ENCODE measurements at places on chromosomes 1 and 21.

DNA sequence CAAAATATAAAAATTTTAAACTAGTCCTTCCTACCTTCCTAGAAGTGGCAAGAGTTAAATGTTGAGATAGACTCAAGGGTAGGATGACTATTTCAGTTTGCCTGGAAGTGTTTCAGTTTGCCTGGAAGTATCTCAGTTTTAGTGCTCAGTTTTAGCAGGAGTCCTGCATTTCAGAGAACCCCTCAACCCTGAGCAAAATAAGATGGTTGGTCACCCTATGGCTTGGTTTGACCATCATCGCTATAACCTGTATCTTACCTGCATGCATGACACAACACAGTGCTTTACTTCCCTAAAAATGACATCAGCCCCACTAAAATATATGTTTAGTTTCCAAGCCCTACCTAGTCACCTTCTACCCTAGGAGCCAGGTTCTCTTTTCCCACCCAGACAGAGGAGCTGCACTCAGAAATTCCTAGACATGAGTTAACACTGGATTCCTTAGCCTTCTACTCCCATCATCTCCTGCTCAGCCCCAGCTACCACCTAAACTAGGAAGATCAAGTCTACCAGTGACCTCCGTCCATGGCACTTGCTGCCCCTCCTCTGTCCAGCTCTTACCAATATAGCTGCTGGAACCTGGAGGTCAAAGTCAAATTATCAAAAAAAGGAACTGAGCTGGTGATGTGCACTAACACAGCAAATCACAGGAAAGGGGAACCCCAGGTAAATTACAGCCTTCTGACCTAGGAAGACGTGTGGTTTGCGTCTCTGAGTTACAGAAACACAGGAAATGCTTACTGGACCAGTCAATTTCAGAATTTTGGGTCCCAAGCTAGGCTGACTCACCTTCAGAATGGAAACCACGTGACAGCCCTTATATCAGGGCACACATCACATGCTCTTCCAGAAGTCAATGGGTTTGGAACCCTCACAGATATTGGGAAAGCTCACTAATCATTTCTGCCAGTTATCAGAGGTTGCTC, 2.2 kb upstream of the G0S2 start:
- no peak for DNase-seq

- DNase-seq = no peak
These were observed 195.3 kb downstream of the C1orf94 start for GRCh38 chr1:34371829-34372532.

- DNase-seq = no peak
These were observed 21.3 kb downstream of the MRPL37 start for GRCh38 chr1:54221113-54221834.

DNA sequence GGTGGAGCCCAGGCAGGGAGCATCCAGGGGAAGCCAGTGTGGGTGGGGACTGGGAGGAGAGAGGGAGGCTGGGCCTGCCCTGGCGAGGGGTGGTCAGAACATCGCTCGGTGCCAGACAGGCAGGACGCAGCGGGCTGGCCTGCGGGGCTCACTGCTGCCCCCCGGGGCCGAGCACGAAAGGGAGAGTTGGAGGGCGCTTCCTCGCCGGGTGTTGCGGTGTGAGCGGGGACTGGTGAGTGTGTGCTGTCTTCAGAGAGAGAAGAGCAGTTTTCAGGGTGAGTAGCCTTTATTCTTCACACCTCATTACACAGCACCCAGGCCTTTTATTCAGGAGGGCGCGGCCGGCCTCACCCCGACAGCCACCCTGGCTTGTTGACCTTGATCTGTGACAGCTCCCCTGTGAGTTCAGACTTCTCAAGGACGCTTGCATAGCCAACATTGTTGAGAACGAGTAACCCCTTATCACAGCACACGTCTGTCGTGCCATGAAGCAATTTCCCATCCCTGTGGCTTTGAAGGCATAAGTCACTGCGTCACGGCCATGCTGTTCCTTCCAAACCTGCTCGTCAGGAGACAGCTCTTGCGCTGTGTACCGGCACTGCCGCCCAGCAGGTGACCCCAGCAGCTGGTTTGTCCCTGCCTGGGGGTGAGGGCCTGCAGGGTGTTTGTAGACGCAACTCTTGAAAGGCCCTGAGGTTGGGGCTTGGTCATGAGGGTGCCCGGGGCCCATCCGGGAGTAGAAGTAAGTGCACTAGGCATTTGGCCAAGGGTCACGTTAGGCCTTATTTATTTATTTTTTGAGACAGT, 54.6 kb downstream of the PRKCZ start:
- DNase-seq = no peak

DNA sequence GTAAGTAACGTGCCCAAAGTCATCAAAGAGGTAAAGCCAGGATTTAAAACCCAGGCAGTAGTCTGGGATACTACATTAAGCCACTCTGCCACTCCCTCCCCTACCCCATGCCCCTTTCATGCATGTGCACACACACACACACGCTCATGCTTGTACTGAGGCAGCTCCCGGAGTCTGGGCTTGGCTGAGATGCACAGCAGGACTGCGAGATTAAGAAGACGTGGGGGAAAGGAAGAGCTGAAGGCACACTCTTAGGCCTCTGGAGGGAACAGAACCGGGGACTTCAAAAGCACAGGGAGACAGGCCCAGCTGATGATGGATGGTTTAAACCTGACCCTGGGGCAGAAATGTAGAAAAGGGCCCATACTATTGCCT, 98.3 kb downstream of the GLIS1 start:
- DNase-seq = peak; percentile 33

DNA sequence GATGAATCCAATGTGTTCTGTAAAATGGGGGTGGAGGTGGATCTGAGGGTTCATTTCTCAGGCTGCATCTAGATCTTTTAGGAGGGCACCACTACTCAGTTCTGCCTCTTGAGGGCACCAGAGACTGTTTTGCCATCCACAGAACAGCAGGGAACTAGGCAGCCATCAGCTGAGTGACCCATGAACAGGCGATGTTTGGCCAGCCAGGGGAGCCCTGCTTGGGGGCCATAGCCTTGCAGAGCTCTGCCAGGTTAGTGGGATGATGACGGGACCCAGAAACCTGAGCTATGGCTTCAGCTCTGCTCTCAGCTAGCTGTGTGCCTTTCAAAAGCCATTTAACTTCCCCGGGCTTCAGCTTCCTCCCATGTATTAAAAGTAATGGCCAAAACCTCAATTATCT, 13.4 kb upstream of the NOS1AP start:
- DNase-seq = peak; percentile 54

DNA sequence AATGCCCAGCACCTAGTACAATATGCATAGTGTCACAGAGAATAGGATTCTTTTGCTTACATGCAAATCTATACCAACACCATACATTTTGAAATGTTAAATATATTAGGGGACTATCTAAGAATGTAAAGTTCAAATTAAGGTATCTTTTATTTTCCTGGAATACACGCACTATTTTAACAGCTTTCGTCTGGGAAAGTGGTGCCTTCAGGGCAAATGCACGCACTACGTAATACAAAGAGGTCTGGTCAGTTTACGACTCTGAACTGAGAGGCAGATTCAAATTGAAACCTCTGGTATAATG, 931 bp downstream of the FUBP1 start:
- no peak for DNase-seq

DNA sequence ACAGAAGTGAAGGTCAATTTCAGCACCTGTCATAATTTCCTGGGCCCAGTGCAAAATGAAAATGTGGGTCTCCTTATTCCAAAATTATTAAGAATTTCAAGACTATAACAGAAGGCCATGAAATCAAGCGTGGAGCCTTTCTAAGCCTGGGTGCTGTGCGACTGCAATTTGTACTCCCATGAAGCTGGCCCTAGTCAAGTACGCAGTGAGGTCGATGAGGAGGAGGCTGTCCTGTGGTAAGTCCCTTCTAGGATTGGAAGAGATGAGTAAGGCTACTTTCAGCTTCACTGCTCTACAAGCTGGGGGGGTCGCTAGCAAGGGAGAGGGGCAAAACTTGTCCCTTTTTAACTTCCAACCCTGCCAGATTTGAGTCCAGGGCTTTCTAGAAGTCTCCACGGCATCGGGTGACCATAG, 410 bp upstream of the NUDC start:
- DNase-seq = no peak

- DNase-seq = no peak
These were observed 201.3 kb downstream of the MRPL39 start for GRCh38 chr21:25405984-25406383.

GRCh38 chr1:211832661-211833060, 2.1 kb upstream of the LPGAT1 start:
- peak; percentile 43 for DNase-seq

- no peak for DNase-seq
These were observed 10.7 kb downstream of the KCNA10 start for GRCh38 chr1:110508028-110508940.

DNA sequence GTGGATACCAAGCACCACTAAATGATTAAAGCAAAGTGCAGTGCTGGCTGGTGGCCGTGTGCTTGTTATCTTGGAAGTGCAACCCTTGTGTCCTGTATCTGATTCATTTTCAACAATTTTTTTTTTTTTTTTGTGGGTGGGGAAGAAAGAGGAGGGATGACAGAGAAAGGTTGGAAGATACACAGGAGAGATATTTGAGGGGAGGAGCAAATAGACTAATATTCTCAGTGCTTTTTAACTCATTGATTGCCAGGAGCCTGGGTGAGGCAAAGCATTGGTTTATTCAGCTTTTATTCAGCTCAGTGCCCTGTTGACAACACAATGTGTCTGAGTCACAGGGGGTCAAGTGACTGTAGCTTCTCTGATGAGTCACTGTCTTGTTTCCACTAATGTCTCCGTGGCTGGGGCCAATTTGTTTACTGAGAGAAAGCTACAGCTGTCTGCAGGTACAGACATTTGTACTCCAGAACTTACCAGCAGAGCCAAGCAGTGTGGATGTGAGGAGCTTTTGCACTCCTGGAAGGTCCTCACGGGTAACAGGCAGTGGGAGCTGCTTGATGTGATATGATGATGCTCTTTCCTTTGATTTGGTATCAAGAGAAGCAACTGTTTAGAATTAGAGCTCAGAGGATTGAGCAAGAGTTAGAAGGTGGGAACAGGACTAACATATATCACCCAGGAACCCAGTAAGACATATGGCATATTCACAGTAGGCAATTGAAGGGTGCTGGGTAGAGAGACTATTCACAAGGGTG, 23.6 kb upstream of the DNM3 start:
- peak; percentile 3 for DNase-seq

DNA sequence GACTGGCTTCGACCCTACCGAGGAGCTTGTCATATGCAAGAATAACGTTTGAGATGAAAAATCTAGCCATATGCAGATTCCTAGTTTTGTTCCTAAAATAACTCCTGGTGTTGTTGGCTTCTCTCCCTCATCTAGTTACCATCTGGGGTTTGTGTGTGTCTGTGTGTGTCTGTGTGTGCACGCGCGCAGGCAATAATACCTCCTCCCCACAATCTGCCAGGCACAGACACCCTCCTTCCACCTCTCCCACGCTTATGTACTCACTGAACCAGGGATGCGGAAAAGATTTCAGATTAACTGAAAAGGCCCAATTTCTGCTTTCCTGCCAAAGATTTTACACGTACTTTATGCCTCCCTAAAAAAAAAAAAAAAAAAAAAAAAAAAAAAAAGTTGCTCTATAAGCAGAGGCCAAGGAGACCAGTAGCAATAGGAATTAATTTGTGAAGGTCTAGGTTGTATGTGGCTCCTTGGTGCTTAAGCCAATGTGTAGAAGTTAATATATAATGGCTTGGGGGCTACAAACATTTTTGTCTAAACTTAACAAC, 452.7 kb downstream of the NUF2 start:
- DNase-seq = peak; percentile 79

GRCh38 chr1:207810173-207810572, 58.3 kb downstream of the CD46 start:
- no peak for DNase-seq

GRCh38 chr1:24727501-24728216, 17.6 kb upstream of the CLIC4 start:
- DNase-seq = no peak

GRCh38 chr1:68950036-68950435, 453.2 kb upstream of the DEPDC1 start:
- no peak for DNase-seq

DNA sequence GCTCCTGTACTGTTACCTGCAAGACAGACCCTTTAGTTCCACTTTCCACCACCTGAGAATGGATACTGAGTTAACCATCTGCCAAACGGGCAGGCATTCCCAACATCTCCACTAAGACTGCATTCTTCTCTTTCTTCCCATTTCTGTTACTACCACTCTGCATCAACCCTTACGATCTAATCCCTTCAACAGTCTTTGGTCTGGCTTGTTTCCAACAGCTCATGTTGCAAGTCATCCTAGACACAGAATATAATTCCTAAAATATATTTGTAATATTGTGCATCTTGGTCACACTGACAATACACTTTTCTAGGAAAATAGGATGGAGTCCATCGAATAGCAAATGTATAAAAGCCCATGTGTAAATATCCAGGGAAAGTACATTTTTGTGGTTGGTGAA, 166.7 kb downstream of the SIPA1L2 start:
- DNase-seq = peak; percentile 63

- DNase-seq = no peak
These were observed 94.4 kb downstream of the SLC45A1 start for GRCh38 chr1:8412183-8412831.

Measured in NCI-H2171 treated with DMSO at 0.1 percent for 48 hours (cell line).